Anterior cingulate cortex (tissue), 58 donors: ENCODE measurements at places on chromosomes 1 and 21.

- DNase-seq = no peak
Measured at GRCh38 chr1:218538341-218538740, 193.2 kb downstream of the TGFB2 start.

- no peak for DNase-seq
Measured at GRCh38 chr1:94036730-94037129, 84.2 kb downstream of the ABCA4 start.

DNA sequence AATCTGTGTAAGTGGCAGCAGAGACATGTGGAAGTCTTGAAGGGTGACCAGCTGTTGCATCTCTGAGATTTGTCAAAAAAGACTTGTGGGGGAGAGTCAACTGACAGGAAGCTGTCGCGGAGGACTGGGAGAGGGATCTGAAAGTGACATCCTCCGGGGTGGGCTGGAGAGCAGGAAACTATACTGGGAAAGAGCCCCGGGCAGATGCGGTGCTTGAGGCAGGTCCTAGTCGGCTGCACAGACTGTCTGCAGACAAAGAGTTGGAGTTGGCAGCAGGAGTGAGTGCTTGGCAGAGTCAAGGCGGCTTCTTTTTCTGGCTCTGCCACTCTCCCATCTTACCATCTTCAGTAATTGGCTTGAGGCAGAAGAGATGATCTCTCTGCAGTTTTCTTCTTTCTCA is 294.0 kb upstream of the C1orf87 start:
- DNase-seq = no peak

DNA sequence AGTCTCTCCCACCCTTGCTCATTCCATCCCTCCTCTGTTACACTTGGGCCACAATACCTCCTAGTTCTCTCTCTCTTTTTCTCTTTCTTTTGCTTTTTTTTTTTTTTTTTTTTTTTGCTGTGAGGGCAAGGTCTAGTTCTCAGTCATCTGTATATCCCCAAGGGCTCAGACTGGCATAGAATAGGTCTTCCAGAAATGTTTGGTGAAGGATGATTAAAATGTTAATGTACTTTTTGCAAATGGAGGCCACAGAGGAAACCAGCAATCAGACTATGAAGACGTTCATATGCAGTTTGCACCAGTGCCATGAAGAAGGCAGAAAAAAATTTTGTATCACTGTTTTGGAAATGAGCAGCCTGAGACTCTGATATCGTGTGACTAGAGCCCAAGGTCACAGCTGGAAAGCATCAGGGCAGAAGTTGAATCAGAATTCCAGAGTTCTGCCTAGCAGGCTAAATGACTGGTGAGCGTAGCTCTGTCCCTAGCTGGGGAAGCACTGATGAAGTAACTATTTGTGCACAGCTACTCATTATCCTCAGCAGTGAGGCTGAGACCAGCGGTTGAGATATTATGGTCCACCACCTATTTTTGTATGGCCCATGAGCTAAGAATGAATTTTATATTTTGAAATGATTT is 186.5 kb downstream of the TGFBR3 start:
- no peak for DNase-seq

- no peak for DNase-seq
Measured at GRCh38 chr21:37557261-37557950, 190.8 kb downstream of the DYRK1A start.

GRCh38 chr1:193448682-193449461 is 262.5 kb upstream of the B3GALT2 start:
- DNase-seq = no peak

GRCh38 chr1:186275822-186276221 is 99.2 kb downstream of the TPR start:
- no peak for DNase-seq

GRCh38 chr1:159200769-159201168 is 3.9 kb upstream of the ACKR1 start:
- DNase-seq = no peak

GRCh38 chr1:223319905-223320580 is 43.9 kb downstream of the SUSD4 start:
- no peak for DNase-seq

- DNase-seq = no peak
Measured at GRCh38 chr1:109978761-109979488, 5.6 kb upstream of the AHCYL1 start.

DNA sequence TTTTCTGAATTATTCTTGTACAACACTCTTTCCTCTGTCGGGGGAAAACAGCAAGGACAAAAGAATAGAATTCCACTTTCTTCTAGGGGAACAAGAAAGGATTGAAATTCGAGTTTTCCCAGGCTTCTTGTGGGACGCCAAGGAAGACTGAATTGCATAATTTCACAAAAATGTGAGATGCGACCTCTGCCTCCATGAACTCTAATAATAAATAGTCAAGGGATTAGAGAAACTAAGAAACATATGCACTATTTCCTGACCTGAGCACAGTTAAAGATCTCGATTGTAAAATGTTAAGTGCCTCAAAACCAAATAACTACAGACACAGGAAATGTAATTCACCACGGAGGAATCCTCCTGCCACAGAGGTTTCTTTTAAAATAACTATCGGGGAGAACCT is 117.3 kb upstream of the MARK1 start:
- DNase-seq = no peak

DNA sequence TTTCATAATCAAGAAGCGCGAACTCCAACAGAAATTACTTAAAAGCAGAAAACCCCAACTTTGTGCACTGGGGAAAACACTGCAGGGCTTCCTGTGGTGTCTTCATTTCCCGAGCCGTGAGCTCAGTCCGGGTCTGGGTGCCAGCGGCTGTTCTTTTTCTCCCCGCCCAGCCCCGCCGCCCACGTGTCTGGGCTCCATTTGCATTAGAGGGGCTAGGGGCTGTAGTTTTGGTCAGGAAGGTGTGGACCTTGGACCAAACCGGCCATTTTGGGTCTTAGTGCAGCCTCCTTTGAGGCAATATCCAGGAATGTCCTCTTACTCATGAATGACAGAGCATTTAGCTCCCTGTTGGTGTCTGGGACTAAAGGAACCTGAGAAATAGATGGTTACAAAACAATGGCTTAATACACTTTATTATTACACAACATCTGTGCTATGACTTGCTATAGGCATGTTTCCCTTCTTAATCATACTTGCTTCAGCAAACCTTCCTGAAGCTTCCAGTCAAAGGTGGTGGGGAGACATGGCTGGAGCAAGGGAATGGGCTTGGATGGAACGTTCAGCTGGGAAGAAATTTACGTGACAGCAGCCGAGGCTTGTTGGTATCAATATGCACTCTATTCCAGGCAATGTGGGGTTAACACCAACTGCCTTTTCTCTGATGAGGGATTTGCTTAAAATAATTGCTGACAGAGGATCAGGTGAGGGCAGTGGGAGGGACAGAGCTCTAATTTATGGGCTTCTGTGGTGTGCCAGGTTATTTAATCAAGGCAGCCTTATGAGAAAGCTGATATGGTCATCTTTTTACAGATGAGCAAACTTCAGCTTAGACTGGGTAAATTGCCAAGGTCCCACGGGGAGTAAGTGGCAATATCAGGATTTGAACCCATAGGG is 1.1 kb downstream of the AGTRAP start:
- no peak for DNase-seq

- no peak for DNase-seq
Measured at GRCh38 chr1:211822677-211823407, 7.7 kb downstream of the LPGAT1 start.

- DNase-seq = no peak
Measured at GRCh38 chr1:81547261-81547911, 253.3 kb upstream of the ADGRL2 start.
